ENCODE measurements at places on chromosomes 5 and 9.
A peak's percentile ranks its signal among the peaks of the same experiment; 100 is the strongest.

DNA sequence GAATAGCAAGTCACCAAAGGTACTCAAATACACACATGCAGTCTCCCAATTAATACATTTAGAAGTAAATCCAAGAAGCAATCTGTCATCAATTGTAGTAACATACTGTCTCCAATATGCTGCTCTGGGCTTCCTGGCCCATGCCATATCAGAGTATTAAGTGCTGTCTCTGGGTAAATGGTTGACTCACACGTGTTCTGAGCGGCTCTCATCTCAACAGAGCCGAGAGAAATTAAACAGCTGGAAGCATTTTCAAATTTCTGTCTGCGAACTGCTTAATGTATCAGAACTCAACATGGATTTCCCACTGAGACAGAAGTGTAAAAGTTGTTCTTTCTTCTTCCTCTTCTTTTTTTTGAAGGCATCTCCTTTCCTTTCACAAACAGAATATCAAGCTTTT is 247.3 kb upstream of the TAS2R1 start:
- no peak for DNase-seq

DNA sequence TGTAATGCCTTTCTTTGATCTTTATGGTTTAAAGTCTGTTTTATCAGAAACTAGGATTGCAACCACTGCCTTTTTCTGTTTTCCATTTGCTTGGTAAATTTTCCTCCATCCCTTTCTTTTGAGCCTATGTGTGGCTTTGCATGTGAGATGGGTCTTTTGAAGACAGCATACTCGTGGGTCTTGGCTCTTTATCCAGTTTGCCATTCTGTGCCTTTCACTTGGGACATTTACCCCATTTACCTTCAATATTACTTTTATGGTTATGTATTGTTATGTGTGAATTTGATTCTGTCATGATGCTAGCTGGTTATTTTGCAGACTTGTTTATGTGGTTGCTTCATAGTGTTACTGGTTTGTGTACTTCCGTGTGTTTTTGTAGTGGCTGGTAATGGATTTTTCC is 59.2 kb downstream of the YTHDC2 start:
- DNase-seq: no peak

DNA sequence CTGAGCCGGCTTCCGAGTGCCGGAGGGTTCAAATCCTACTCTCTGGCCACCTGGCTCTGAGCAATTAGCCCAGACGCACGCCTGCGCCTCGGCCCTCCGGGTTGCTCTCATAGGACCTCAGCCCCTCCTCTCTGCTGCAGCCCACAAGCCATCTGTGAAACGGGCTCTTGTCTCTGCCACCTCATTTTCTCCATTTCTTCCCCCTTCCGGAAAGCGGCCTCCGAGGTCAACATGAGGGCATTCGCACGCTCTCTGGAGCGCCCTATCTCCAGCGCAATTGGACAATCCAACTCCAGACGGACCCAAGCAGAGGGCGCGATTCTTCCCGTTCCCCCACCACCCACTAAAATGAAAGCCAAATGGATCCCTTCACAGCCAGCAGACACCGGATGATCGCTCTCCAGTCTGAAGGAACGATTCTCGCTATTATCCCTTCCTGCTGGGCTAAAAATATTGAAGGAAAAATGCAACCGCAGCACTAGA is 41.5 kb downstream of the VAV2 start:
- peak; percentile 71 for DNase-seq

- no peak for DNase-seq
Observed at GRCh38 chr5:171524466-171524865, 105.0 kb downstream of the FGF18 start.

- no peak for DNase-seq
Observed at GRCh38 chr5:72154076-72154756, 46.9 kb downstream of the MAP1B start.

DNA sequence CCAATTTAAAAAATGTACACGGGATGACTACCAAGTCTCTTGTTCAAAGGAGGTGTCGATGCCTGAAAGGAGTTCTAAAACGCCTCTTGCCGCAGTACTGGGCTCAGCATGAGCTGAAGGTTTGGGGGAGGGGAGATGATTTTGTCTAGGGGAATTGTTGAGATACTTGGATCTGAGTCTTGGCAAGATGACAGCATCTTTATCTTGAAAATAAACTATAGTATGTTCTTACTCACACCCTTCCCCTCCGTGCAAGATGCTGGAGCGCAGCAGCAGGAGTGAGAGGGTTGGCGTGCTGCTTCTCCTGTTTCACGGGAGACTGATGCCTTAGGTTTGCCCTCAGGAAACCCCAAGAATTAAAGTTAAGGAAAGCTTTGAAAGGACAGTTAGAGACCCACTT is 47.3 kb downstream of the FAM78A start:
- DNase-seq: no peak
